HCT116 (cell line): ENCODE measurements at places on chromosomes 2 and 18.
A peak's percentile ranks its signal among the peaks of the same experiment; 100 is the strongest.

- no peak for DNase-seq
Measured at GRCh38 chr2:108407864-108408729, 30.3 kb downstream of the SULT1C4 start.

GRCh38 chr2:128818248-128818647 lies 499.6 kb upstream of the HS6ST1 start:
- no peak for DNase-seq

DNA sequence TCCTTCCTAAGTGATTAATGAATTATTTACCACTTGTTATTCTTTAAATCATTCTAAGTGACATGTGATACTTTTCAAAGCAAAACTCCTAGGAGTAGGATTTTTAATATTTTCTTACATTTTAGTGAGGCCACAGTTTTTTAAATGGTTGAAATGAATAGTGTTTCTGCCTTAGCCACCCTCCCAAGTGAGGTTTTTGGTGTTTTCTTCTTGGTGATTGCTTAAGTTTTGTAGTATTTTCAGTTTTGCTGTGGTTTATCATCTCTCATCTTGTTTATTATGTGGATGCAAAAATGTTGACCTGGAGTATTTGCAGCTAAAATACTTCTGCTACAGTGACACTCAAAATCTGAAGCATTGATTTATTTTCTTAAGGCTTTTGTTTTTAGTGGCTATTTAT lies 9.8 kb downstream of the AFTPH start:
- no peak for DNase-seq

DNA sequence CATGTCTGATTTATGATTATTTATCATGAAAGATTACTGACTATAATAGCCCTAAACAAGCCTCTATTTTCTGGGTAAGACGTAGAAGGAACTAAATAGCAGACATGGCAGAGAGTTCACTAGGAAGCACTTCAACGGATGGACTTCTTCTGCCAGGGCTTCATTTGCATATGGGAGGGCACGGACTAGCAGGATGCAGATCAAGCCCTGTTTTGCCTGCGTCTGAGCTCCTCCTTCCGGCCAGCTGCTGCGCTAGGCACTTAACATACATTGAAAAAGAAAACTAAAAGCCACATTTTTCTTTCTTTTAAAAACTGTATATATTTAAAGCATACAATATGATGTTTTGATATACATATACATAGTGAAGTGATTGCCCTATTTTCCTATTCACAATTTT lies 340.0 kb upstream of the MEX3C start:
- DNase-seq: no peak

DNA sequence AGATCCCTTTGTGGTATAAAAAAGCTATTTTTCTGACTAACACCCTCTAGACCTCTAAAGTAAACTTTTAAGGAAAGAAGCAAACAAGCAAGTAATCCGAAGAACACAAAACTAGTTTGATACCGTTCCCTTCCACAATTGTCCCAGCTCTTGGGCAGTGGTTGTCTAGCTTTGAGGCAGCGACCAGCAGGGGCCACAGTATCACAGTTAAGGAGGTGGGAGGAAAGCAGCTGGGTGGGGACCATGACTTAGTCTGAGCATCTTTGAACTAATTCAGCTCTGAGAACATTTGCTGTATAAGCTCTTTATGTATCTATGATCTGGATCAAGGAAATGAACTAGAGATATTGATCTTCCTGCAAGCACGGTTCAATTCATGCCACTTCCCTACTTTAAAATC lies 51.0 kb downstream of the SF3B1 start:
- DNase-seq: no peak

- DNase-seq: no peak
Measured at GRCh38 chr2:30273574-30273929, 42.2 kb downstream of the LBH start.

- DNase-seq: peak; percentile 64
Measured at GRCh38 chr2:202780514-202781021, 91.0 kb downstream of the ICA1L start.

DNA sequence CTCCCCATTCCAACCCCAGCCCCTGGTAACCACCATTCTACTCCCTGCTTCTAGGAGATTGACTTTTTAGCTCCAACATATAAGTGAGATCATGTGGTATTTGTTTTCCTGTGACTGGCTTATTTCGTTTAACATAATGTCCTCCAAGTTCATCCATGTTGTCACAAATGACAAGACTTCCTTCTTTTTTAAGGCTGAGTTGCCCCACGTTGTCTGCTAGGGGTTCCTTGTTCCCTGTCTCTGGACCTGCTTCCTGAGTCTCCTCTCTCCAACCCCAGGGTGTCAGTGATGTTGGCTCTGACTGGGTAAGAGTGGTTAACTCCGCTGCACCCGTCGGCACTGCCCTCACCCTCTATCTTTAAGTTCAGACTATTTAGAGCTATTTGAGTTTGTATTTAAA lies 175.2 kb downstream of the SH3RF3 start:
- DNase-seq: no peak

DNA sequence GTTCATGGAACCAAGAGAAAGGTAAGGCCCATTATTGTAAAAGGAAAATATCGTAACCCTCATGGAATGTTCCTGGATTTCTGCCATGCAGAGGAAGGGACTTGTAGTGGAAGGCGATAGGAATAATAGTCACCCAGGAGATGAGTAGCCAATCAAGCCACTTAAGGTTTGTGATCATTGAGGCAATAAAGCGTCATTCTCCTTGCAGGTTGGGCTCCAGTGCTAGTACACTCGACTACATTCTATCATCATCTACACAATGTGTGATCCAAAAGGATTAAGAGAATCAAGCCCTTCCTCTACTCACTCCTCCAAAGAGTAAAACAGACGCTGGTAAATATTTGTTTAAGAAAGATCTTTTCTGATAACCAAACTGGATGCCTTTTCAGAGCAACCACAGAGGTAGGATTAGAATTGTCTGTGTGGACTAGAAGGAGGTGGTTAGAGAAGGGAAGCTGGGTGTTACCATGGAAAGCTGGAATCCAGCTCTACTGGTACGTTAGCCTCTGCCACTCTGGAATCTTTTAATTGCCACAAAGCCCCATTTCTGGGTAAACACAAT lies 245.7 kb downstream of the IKZF2 start:
- no peak for DNase-seq
